H9 (cell line): ENCODE measurements at places on chromosomes 6 and 20.

DNA sequence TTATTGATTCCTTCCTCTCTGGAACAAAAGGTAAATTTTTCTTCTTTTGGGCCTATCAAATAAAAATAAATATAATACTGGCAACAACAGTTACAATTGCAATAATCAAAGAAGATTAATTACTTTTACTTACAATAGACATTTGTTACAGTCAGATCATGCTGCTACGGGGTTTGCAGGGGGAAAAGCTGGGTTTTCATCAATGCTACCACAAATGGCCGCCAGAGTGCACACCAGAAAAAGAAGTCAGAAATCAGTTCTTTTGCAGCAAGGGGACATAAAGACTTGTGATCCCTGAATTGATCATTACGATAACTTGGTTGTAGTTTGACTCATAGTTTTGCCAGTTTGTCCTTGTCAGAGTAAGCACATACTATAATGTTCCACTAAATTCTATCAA lies 714.5 kb upstream of the EYS start:
- peak; percentile 25 for DNase-seq
- H3K27ac ChIP-seq, result no peak overlapping the region
- H3K4me3 ChIP-seq, result no peak overlapping the region
- H3K36me3 ChIP-seq, result no peaks in the 10 kb centered on the region
- no peaks in the 10 kb centered on the region for H3K27me3 ChIP-seq

DNA sequence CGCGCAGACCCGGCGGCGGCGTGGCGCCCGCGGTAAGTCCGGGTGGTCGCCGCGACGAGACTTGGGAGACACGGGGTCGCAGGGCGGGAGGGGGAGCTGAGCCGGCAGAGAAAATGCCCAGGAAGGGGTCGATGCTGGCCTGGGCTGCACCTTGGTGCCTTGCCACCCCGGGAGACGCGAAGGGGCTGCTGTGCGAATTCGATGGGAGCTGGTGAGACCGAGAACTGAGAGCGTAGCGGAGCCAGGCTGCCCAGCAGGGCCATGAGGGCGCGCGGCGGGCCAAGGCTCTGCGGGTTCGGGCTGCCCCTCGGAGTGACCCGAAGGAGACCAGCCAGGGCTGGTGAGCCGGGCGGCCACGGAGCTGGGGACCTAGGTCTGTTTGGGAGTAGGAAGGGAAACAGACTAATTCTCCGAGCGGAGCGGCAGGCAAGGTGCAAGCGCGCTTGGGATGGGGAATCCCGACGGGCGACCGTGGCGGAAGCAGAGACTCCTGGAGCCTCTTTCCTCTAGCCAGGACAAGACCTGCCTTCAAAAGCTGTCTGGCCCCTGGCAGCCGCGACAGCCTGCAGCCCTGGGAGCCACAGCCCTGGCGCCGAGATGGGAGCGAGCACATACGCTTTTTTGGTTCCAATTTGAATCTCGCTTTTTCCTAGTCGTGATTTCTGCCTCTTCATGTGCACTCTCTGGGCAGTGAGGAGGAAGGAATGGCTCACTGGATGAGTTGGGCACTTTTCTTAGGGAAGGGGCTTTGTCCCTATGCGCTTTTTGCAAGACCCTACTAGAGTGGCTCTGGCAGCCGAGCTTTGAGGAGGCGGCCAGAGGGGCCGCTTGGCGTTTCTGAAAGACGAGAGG lies 691 bp downstream of the SYNDIG1 start:
- H3K4me3 ChIP-seq, result peak overlapping the region; percentile 91
- peak; percentile 54 for DNase-seq
- no peaks in the 10 kb centered on the region for H3K36me3 ChIP-seq
- peaks cover 11% of the 10 kb centered on the region; the same call in 1 of the 2 replicates for H3K4me1 ChIP-seq

DNA sequence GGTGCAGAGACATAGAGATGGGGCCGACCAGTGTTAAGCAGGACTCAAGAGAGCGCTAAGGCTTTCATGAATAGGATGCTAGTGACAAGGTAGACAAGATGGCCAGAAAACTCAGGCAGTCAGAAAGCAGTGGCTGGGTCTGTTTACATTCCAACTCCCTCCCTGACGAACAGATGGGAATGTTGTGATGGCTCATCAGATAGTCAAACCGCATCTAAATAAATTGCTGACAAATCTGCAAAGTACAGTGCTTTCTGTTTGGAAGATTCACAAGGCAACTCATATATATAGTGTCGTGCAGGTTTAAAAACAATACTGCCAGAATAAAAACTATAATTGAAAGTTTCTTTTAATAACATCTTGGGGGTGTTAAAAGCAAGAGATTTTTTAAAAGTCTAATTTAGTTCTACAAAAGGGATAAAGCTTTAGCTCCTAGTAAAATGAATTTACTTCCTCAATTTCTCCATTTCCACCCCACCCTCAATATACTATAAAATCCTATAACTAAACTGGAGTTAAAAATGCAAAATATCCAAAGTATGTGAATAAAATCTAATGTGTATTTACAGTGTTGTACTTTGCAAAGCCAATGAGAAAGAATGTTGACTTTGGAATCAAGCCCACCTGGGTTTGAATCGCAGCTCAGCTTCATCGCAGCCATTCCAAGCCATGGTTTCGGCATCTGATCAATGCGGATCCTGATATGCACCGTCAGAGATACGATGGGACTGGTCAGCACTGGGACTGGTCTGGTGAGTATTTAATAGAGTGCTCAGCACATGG lies 247.3 kb upstream of the PDE10A start:
- no peak overlapping the region for H3K27ac ChIP-seq
- no peaks in the 10 kb centered on the region for H3K36me3 ChIP-seq
- no peaks in the 10 kb centered on the region for H3K4me1 ChIP-seq

- no peaks in the 10 kb centered on the region for H3K4me1 ChIP-seq
- no peak overlapping the region for H3K4me3 ChIP-seq
- no peaks in the 10 kb centered on the region; the same call in 2 of the 3 replicates for H3K36me3 ChIP-seq
- no peak overlapping the region for H3K27ac ChIP-seq
These were observed 65.5 kb downstream of the PPP1R3G start for GRCh38 chr6:5150551-5151075.

DNA sequence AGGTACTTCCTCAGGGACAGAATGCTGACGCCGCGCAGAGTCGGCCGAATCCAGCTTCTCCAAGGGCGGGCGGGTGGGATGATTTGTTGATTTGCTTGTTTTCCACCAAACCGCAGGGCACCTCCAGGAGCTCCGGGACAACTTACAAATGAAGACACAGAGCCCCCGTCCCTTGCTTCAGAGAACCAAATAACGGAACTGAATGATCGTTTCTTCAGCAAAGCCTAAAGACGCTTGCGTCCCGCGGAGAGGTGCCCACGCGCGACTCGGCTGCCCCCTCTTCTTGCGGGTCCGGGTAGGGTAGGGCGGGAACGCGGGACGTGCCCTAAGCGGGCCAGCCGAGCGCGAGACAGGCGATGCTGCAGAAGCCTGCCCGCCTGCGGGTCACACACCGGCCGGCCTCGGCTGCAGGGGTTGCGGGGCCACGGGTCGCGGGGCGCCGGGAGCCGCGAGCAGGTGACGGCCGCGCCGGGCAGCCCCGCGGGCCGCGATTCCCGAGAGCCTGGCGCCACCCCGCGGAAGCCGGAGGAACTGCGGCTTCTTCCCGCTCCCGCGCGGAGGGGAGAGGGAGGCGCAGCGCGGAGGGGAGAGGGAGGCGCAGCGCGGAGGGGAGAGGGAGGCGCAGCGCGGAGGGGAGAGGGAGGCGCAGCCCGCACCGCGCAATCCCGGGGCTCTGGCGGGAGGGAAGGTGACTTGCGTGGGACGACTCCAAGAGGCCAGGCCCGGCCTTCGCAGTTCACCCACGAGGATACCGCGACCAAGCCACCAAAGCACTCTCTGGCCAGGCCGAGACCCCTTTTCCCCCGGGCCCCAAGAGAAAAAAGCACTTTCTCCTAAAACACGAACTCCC lies 7.7 kb upstream of the FOXF2 start:
- H3K4me3 ChIP-seq, result no peak overlapping the region
- no peaks in the 10 kb centered on the region for H3K36me3 ChIP-seq
- H3K4me1 ChIP-seq, result no peaks in the 10 kb centered on the region
- DNase-seq, result peak; percentile 63
- H3K27me3 ChIP-seq, result peaks cover 90% of the 10 kb centered on the region
- H3K27ac ChIP-seq, result no peak overlapping the region

GRCh38 chr6:139378882-139379341 lies 4.5 kb upstream of the CITED2 start:
- H3K4me3 ChIP-seq, result no peak overlapping the region
- DNase-seq, result no peak
- H3K27ac ChIP-seq, result no peak overlapping the region
- H3K27me3 ChIP-seq, result no peaks in the 10 kb centered on the region
- peaks cover 5% of the 10 kb centered on the region for H3K36me3 ChIP-seq
